ENCODE measurements at places on chromosomes 4 and X.

DNA sequence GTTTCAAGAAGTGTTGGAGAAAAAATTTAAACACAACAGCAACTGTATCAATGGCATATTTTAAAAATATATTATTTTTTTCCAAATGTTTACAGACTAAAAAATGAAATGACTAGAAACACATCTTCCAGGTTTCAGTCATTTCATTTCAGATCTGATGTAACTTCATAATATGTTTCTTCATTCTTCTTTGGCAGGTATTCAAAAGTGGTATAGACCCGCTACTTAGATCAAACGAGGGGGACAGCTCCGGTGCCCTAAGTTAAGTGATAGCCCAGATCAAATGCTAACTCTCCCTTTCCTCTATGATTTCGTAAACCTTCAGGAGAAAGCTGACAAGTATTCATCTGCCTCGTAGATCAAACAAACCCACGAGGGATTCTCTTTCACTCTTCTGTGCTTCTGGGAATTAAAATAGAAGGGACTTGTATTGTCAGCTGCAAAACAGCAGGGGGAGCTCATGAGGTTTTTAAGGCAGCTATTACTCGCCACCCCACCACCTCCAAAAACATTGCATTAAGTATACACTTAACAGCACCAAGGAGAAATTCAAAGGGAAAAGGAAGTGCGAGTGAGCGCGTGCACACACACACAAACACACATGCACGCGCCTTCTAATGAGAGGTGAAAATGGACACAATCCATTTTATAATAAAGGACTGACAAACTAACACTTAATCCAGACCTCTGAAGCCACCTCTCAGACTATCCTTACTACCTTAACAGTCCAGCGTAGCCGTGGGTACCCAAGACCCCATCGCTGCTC lies 21.4 kb downstream of the HELT start:
- DNase-seq: peak; percentile 79

DNA sequence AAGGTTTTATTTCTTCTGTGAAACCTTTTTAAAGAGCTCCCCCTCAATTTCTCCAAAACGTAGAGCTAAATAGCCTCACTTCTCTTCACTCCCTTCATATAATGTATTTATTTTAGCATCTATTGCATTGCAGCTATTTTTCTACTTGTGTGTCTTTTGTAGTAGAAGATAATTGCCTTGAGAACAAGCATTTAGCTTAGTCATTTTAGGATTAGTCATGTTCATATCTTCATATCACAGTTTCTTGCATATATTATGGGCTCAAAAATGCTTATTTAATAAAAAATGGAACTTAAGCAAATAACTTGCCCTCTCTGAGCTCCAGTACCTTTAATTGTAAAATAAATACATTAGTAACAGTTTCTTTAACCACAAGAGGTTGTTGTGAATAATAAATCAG lies 72.1 kb upstream of the SPANXC start:
- no peak for DNase-seq

- DNase-seq: no peak
Observed at GRCh38 chrX:39377157-39377556, 575.9 kb downstream of the MID1IP1 start.

GRCh38 chr4:182212211-182212761 lies 30.9 kb upstream of the TENM3 start:
- no peak for DNase-seq

- DNase-seq: no peak
Observed at GRCh38 chr4:78166622-78167021, 109.5 kb downstream of the FRAS1 start.

DNA sequence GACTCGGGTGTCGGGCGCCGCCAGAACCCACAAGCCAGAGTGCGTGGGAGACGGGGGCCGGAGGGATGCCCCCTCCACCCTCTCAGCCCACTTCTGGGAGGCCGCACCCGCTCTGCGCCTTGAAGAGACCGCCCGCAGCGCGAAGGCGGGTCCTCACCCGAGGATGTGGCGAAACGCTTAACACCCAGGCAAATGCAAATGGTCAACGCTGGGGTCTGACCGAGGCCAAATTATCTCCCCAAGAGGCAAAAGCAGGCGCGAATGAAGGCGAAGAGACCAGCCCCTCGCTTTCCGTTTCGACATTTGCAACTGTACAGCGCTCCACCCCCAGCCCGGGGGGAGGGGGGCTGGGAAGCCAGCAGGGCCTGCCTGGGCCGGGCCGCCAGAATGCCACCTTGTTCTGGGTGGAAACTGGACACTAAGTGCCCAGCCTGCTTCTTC lies 137.7 kb upstream of the ZIC3 start:
- DNase-seq: peak; percentile 18

- DNase-seq: no peak
Observed at GRCh38 chr4:139734201-139734874, 68.7 kb downstream of the MGST2 start.

DNA sequence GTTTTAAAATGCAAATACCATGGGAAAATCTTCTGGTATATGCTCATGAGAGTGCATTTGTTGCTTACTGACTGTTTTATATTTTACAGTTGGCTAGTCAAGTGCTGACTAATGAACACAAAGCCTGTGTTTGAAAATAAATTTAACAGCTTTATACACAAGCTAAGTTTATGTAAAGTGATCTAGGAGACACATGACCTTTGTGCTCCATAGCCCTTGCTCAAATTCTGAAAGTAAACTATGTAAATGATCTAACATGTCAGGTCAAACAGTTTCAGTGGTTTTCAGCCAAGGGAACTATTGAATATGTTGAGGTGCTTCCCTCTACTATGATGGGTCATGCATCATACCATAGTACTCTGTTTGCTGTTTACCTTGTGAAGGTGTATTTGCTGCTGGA lies 36.7 kb downstream of the DIAPH2 start:
- no peak for DNase-seq

- no peak for DNase-seq
Observed at GRCh38 chr4:7134737-7135388, 57.5 kb upstream of the SORCS2 start.

GRCh38 chrX:149371986-149372385 lies 133.1 kb downstream of the IDS start:
- DNase-seq: no peak

DNA sequence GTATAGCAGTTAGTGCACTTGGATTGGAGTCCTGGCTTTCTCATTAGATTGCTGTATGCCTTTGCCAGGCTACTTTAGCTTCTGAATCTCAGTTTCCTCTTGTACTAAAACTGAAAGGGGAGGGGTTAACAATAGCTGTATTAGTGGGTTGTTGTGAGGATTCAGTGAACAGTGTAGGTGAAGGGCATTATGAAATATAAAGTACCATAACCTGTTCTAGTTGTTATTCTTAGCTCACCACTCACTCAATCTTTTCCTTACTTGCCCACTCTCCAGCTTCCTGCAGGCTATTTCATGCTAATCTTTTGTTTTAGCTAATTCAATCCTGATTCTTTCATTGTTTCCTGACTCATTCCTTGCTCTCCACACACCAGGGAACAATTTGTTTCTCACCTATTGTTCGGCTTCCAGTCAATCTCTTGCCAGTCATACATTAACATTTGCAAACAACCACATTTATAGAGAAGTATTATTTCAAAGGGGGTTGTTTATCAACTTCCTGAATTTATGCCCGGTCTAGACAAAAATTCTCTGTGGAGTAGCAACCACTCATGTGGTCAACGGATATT lies 50.6 kb upstream of the EDA start:
- no peak for DNase-seq

- no peak for DNase-seq
Observed at GRCh38 chr4:36304138-36304681, 22.8 kb downstream of the DTHD1 start.

- no peak for DNase-seq
Observed at GRCh38 chr4:119053997-119054396, 81.6 kb upstream of the MYOZ2 start.

DNA sequence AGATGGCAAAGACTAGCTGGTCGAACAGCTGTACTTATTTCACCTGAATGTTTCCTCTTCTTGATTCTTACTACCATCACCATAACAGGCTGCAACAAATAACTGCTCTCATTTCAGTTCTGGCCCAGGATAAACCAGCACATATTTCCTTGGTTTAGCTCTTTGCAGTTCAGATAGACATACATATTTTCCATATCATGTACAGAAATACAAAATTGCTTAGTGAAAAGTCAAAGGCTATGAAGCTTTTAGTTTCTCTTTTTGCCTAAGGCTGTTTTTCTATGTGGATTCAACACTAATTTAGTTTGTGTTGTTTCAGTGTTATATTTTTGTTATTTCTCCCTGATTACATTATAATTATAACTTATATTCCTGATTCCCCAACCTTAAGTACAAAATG lies 103.6 kb upstream of the BMP3 start:
- DNase-seq: no peak

GRCh38 chr4:163243297-163243981 lies 76.7 kb upstream of the NAF1 start:
- no peak for DNase-seq

GRCh38 chr4:40837094-40837870 lies 87.5 kb downstream of the NSUN7 start:
- no peak for DNase-seq

- no peak for DNase-seq
Observed at GRCh38 chr4:77235289-77235854, 78.4 kb downstream of the CCNG2 start.

GRCh38 chr4:154082760-154083535 lies 294.1 kb upstream of the SFRP2 start:
- peak; percentile 46 for DNase-seq

GRCh38 chr4:182649698-182650477 lies 267.3 kb downstream of the DCTD start:
- no peak for DNase-seq

DNA sequence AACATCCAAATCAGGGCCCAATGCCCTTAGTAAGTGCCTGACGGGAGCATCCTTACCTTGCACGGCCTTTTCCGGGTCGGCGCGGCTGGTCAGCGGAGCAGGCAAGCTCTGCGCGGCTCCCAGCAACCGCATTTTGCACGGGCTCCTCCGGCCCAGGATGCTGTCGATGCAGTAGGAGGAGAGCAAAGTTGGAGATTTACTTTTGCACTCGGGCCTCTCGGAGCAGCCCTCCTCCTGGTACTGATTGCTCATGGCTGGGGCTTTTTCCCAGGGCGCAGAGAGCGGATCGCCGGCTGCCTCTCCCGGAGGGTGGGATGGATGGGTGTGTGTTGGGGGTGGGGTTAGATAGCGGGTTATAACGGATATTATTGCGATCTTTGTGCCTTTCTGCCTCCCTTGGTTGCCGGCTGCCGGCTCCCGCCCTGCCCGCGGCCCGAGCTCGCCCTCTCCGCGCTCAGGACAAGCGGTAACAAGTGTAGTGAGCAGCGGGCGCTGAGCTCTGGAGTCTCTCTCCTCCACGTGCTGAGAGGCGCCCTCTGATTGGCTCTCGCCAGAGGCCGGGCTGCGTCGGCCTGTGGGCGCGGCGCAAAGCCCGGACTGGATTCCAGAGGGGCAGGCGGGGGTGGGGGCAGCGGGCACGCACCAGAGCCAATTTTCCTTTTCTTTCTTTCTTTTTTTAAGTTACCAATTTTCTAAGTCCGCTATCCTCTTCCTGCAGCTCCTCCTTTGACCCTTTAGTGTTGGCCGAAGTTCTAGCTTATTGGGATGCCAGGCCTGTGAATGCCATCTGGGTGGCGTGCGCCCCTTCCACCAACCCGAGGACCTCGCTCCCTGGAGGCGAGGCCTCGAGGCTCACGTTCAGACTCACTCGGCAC lies at the start of gene ARX:
Gene ARX, minus strand, starts transcription at position 480 of the 875 bp plus-strand sequence. Its CDS starts 228 bp downstream, at position 252.
- DNase-seq: peak; percentile 79

DNA sequence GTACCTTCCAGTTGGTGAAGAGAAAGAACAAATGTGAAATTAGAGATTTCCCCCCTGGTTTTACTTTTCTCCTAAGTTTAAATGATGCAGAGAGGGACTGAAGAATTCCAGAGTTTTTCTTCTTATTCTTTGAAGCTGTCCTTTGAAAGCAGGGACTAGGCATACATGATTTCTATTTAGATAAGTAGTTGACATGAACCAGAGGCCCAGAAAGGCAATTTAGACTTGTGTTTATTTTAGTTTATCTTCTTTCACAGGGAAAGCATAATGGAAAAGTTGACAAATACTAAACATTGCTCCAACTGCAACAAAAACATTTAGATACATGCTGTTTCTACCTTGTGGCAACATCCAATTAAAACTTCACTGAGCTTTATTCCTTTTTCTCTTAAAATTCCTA lies 32.0 kb downstream of the PTPN13 start:
- no peak for DNase-seq

- DNase-seq: peak; percentile 23
Observed at GRCh38 chr4:160319221-160319867, 1216.5 kb downstream of the RAPGEF2 start.

- no peak for DNase-seq
Observed at GRCh38 chr4:123077330-123077729, 154.9 kb upstream of the NUDT6 start.

DNA sequence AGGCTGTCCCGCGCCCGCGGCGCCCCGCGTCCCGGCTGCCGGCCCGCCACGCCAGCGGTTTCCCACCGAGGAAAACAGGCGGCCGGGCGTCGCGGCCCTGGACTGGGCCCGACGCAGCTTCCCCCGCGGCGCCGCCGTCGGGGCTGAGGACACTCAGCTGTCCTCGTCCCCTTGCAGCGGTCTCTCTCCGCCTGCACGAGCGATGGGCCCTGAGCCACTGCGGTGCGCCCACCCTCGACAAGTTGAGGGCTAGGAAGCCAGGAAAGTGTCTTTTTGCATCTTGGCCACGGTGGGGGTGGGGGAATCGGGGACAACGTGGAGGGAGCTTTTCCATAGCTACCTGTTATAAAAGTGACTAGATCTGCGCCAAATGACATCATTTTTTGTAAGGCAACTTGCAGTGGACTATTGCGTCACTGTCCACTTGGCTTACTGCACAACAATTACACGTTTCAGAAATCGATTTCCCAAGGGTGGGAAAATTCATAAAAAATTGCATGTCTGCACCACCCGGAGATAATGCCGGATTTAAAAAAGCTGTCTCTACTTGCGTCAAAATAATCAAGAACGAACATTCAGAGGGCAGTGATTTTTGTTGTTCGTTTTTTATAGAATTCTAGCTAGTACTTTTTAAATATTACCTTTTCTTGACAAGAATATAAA lies 1.1 kb downstream of the KLHL15 start:
- no peak for DNase-seq

DNA sequence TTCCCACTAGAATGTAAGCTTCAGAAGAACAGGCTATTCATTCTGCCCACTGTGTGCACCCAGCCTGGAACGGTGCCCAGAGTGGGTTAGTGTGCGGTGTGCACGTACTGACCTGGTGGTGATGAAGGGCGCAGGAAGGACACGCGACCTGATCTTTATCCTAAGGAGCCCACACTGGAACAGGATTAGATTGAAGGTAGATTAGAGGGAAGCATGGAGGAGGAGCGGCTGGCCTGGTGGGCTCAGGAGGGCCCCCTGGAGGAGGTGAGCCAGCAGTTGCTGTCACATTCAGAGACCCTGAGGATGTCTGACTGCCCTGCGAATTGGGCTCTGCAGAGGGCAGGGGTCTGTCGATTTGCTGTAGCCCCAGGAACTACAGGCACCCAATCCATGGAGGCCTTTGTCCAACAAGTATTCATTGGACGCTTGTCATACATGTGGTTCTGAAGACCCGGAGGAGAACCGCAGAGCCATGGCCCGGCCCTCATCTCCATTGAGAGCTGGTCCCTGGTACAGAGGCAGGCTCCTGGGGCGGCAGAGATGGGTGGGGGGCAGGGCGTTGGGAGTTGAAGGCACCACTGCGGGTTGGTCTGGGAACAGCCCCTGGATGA lies 73.2 kb downstream of the HTRA3 start:
- DNase-seq: peak; percentile 79

GRCh38 chr4:141636082-141636770 lies at the start of gene IL15:
TSS of gene IL15 (plus strand) at chr4:141636583. CDS start at chr4:141719465, 82,882 bp downstream.
- peak; percentile 71 for DNase-seq

- no peak for DNase-seq
Observed at GRCh38 chr4:4803216-4803911, 56.1 kb upstream of the MSX1 start.

- DNase-seq: no peak
Observed at GRCh38 chr4:17058916-17059741, 160.7 kb upstream of the LDB2 start.

- peak; percentile 46 for DNase-seq
Observed at GRCh38 chrX:39149761-39150160, 348.5 kb downstream of the MID1IP1 start.

Measured in iPS-NIHi11 (cell line).